Dermis lymphatic vessel endothelial cell (primary cell): ENCODE measurements at places on chromosomes 12 and 14. TPM values are rescaled to one million over a fixed set of nuclear protein-coding genes. Genes with fewer than 3 reads are reported as not detected.

The IRAK3 gene
- total RNA-seq: 14.7 and 16.5 TPM in 2 replicates

The OR6C76 gene
- not detected in 2 replicates for total RNA-seq

The MYH6 gene
- total RNA-seq: not detected in 2 replicates

The PIANP gene
- total RNA-seq: not detected in 2 replicates

The GUCY2C gene
- total RNA-seq: not detected in 2 replicates

The GZMH gene
- not detected in 2 replicates for total RNA-seq

The ITGB7 gene
- under 0.01 and 0.09 TPM in 2 replicates for total RNA-seq

The TAS2R19 gene
- total RNA-seq: 2.9 and 4.0 TPM in 2 replicates

The IRAK4 gene
- 16.9 and 20.6 TPM in 2 replicates for total RNA-seq

The BEGAIN gene
- total RNA-seq: under 0.01 and 0.17 TPM in 2 replicates

The IAPP gene
- total RNA-seq: not detected in 2 replicates

The TUBA1B gene
- 428 and 433 TPM in 2 replicates for total RNA-seq

The WIF1 gene
- not detected in 2 replicates for total RNA-seq

The CD27 gene
- not detected in 2 replicates for total RNA-seq

The KRT6C gene
- total RNA-seq: under 0.01 TPM in 1 of 2 replicates, not detected in the other
